ELF-1 (cell line): ENCODE measurements at places on chromosomes 12 and 14.

DNA sequence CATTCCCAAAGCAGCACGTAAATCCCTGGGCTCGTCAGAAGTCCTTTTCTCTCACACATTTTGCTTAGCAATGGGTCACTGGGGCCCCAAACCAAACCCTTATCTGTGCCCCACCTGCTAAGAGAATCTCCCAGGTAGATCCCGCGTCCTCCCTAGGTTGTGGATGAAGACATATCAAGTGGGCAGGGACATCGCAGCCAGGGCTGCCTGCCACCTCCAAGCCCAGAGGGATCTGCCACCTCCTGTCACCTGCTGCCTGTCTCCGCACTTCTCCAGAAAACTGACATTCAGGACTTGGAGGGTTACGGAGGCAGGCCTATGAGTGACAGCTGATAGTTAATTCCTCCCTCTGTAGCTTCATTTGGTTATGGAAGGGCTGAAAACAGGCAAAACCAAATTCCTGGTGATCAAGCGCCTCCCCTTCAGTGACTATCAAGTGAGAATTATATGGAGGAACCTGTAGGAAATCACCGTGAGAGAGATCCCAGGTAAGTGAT, 19.5 kb downstream of the BCL11B start:
- no peak for DNase-seq

DNA sequence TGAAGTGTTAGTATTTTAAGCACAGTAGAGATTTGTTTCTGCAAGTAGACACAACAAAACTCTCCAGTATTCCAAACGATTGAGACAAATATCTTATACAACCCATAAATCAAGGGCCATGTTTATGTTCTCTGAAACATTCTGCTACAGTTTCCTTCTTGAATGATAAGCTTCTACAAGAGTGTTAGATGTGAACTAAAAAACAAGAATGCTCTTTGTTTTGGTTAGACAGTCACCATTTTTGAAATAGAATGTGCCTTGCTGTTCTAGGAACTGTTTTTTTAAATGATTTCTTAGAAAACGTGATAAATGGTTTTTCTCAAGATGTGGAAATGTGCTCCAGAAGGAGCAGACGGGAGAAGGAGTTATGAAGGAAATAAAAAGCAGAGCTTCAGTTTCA, 1656.3 kb upstream of the FLRT2 start:
- DNase-seq, result no peak

GRCh38 chr12:20144341-20144740, 224.0 kb upstream of the PDE3A start:
- DNase-seq, result no peak

- DNase-seq, result peak; percentile 79
Measured at GRCh38 chr14:85531141-85531586, 1.2 kb downstream of the FLRT2 start.

DNA sequence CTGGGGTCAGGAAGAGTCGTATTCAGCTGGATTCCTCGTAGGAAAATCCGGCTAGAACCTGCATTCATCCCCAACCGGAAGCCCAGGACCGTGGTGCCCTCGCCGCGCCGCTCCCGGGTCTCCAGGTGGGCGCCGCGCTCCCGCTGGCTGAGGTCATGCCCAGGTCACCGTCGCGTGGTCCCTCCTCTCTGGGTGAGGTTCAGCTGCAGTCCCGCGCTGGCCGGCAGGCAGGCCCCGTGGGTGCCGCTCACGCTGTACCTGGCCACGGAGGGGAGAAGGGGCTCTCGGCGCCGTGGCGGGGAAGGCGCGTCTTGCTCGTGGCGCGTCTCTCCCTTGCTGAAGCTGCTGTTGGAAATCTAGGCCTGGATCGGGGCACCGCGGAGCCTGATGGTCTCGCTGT, 44.5 kb downstream of the LRTM2 start:
- no peak for DNase-seq

DNA sequence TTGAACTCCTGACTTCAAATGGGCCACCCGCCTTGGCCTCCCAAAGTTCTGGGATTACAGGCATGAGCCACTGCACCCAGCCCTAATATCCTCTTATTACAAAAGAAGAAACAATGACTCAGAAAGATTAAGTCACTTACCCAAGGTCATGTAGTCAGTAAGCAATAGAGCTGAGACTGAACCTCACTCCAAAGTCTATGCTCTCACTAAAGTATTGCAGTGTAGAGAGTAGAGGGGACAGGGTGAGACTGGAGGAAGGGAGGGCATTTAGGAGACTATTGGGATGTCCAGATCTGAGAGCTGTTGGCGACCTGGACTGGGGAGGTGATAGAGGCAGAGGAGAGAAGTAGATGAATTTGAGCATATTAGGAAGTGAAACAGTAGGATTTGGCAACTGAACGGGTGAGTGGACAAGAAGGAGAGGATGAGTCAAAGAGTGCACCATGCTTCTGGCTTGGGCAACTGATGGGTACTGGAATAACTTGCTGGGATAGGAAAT, 11.8 kb downstream of the P2RX7 start:
- DNase-seq, result no peak

- no peak for DNase-seq
Measured at GRCh38 chr12:76549131-76549530, 10.4 kb downstream of the OSBPL8 start.

DNA sequence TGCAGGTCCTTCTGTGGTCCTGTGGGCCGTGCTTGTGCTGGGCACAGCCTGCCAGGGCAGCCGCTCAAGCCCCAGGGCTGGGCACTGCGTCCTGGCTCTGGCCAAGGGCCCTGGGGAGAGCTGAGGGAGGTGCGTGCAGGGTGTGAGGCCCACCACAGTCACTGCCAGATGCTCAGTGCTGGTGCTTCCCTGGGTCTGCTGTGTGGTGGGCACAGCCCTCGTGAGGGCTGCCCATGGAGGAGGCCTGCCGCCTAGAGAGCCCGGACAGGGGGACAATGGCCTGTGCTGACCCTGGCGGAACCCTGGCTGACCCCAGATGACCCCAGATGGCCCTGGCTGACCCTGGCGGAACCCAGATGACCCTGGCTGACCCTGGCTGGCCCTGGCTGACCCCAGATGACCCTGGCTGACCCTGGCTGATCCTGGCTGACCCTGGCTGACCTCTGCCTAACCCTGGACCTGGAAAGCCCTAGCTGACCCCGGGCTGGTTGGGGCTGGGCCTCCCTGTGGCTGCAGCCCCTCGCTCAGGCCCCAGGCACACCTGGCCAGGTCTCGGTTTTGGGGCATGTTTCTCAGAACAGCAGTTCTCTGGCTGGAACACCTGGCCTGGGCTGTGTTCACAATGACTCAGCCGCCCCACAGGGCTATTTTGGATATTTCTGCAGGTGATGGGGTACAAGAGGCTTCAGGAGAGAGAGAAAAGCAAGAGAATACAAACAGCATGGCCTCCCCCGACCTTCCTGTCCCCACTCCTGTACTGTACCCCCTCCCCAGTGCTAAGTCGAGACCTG, 55.4 kb downstream of the TMEM121 start:
- no peak for DNase-seq
